Left lung (tissue), 14 donors: ENCODE measurements at places on chromosomes 4 and X. TPM values are rescaled to one million over a fixed set of nuclear protein-coding genes. Genes with fewer than 3 reads are reported as not detected.

GRCh38 chr4:168380290-168380689 is 61.7 kb upstream of the DDX60 start:
- H3K27ac ChIP-seq, result no peak overlapping the region
- H3K4me3 ChIP-seq, result no peak overlapping the region
- H3K36me3 ChIP-seq, result no peaks in the 10 kb centered on the region

GRCh38 chrX:150899191-150899757 is 806 bp upstream of the CD99L2 start:
- peak overlapping the region; percentile 39 for H3K4me3 ChIP-seq
- peak; percentile 18 for DNase-seq
- no peaks in the 10 kb centered on the region for H3K36me3 ChIP-seq
- no peaks in the 10 kb centered on the region for H3K27me3 ChIP-seq

DNA sequence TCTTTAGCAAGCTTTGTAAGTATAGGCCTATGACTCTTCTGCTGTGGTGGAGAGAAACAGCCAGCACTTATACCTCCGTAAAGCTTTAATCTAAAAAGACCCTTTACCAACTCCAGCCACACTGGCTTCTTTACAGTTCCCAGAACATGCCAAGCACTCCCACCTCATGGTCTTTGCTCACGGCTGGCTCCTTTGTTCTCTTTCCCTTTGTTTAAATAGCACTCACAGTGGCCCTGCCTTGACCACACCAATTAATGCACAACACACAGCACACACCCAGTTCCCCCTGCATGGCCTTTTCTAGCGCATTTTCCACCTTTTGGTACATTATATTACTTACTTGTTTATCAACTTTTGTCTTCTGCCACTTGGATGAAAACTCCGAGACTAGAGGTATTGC is 18.9 kb downstream of the PPID start:
- H3K4me3 ChIP-seq, result no peak overlapping the region
- peaks cover 58% of the 10 kb centered on the region for H3K36me3 ChIP-seq
- DNase-seq, result no peak

DNA sequence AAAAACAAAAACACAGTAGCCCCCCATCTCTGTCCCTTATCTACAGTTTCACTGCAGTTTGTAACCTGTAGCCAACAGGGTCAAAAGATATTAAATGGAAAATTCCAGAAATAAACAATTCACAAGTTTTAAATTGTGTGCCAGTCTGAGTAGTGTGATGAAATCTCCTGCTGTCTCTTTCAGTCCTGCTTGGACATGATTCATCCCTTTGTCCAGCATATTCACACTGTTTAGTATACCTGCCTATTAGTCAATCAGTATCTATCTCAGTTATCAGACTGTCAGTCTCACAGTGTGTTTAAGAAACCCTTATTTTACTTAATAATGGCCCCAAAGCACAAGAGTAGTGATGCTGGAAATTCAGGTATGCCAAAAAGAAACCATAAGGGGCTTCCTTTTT is 21.9 kb downstream of the CNOT6L start:
- no peaks in the 10 kb centered on the region for H3K27me3 ChIP-seq
- no peaks in the 10 kb centered on the region for H3K36me3 ChIP-seq
- H3K4me3 ChIP-seq, result no peak overlapping the region
- no peak for DNase-seq
- H3K4me1 ChIP-seq, result peaks cover 13% of the 10 kb centered on the region

DNA sequence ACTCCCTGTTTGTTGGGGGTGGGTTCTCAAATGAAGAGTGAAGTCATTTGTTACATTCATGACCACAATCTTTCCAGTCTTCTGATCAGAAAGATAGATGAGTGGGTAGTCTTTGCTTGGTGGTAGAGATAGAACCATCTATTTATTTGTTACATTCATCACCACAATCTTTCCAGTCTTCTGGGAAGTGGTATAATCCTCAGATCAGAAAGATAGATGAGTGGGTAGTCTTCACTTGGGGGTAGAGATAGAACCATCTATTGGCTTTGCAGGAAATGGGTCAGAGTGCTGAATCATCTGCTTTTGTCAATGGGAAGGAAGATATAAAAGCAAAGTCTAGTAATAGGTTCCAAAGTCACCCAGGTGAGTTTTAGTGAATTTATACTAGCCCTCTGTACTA is 64.2 kb upstream of the EPGN start:
- no peaks in the 10 kb centered on the region for H3K4me1 ChIP-seq
- no peak overlapping the region for H3K4me3 ChIP-seq
- H3K27me3 ChIP-seq, result no peaks in the 10 kb centered on the region

- no peaks in the 10 kb centered on the region for H3K4me1 ChIP-seq
- no peak for DNase-seq
- no peak overlapping the region for H3K4me3 ChIP-seq
- H3K36me3 ChIP-seq, result no peaks in the 10 kb centered on the region
- H3K27ac ChIP-seq, result no peak overlapping the region
Observed at GRCh38 chrX:103562801-103563200, 22.5 kb upstream of the TCEAL4 start.

DNA sequence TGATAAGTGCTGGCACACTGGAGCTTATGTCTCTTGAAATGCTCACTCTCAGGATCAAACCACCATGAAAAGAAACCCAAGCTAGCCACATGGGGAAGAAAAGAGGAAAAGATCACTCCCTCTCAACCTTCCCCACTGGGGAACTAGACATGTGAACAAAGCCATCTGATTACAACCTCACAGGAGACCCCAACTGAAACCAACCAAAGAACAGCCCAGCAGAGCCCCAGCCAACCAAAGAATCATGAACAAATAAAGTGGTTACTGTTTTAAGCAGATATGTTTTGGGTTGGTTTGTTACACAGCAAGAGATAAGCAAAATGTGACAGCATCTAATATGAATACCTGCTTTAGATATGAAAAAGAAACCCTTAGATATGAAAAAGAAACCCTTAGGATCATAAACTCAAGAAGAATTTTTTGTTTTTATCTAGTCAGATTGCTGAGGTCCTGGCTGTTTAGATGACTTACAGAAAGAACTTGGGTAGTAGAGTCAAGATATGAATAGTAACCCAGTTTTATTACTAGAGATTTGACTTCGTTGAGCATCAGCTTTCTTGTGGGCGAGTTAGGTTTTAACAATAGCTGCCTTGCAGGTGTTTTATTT is 23.7 kb upstream of the TLR7 start:
- no peak overlapping the region for H3K27ac ChIP-seq
- no peak overlapping the region for H3K4me3 ChIP-seq
- no peaks in the 10 kb centered on the region for H3K27me3 ChIP-seq

DNA sequence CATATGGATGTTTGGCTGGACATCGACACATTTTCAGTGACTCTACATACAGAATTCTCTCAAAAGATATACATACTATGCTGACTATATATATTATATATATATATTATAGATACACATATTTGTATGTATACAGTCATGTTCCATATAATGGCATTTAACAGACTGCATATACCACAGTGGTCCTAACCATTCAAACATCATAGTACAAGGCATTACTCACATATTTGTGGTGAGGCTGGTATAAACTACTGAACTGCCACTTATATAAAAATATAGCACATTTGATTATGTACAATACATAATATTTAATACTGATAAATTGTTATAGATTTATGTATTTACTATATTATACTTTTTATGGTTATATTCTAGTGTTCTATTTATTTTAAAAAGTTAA is 168.5 kb downstream of the IL15 start:
- no peaks in the 10 kb centered on the region for H3K4me1 ChIP-seq
- H3K36me3 ChIP-seq, result no peaks in the 10 kb centered on the region
- H3K27ac ChIP-seq, result no peak overlapping the region

- H3K27ac ChIP-seq, result no peak overlapping the region
- H3K36me3 ChIP-seq, result no peaks in the 10 kb centered on the region
- H3K27me3 ChIP-seq, result no peaks in the 10 kb centered on the region
Observed at GRCh38 chr4:190121759-190122158, 51.8 kb upstream of the DUX4 start.

DNA sequence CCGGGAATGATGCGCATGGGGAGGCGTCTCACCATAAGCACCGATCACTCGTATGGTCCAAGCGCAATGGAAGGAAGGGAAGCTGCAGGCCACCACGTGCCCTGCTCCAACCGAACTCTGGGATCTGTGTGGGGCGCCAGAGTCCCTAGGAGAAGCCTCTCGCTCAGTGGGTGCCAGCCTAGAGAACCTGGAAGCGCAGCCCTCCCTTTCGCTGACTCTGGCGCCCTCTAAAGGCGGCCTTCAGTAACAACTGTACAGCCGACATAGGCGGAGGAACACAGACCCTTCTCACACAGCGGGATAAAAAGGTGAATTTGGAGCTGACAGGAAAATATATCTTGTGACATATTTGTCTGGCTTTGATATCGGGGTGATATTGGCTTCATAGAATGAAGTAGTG is 76.0 kb downstream of the INTS6L start:
- no peak for DNase-seq
- no peak overlapping the region for H3K27ac ChIP-seq
- no peaks in the 10 kb centered on the region for H3K4me1 ChIP-seq
- no peak overlapping the region for H3K4me3 ChIP-seq
- no peaks in the 10 kb centered on the region for H3K36me3 ChIP-seq

GRCh38 chr4:59979061-59979460 is 1221.1 kb upstream of the ADGRL3 start:
- H3K4me3 ChIP-seq, result no peak overlapping the region
- H3K4me1 ChIP-seq, result no peaks in the 10 kb centered on the region
- no peaks in the 10 kb centered on the region for H3K27me3 ChIP-seq
- no peak overlapping the region for H3K27ac ChIP-seq
- H3K36me3 ChIP-seq, result no peaks in the 10 kb centered on the region
- DNase-seq, result no peak

DNA sequence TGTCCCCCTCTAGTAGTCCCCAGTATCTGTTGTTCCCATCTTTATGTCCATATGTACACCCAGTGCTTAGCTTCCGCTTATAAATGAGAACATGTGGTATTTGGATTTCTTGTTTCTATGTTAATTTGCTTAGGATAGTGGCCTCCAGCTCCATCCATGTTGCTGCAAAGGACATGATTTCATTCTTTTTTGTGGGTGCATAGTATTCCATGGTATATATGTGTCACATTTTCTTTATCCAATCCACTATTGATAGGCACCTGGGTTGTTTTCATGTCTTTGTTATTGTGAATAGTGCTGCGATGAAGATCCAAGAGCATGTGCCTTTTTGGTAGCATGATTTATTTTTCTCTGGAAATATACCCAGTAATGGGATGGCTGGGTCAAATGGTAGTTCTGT is 6.3 kb downstream of the RAP1GDS1 start:
- no peaks in the 10 kb centered on the region for H3K36me3 ChIP-seq
- no peak overlapping the region for H3K27ac ChIP-seq
- no peak for DNase-seq
- no peak overlapping the region for H3K4me3 ChIP-seq

DNA sequence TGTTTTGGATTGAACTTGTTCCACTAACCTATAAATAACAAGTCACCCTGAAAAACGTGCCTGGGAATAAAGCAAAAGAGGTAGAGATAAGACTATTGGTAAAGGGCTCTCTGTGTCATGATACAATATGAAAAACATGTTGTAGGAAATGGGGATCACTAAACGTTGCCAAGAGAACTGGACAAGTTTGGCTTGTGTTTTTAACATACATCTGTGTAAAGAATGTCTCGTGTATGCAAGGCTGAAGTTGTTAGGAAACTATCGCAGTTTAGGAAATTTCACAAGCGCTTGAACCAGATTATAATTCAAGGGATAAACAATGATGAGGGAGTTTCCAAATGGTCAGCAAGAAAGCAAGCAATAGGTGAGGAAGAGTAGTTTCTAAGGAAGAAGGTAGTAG is 655.8 kb downstream of the PCDH7 start:
- no peak overlapping the region for H3K4me3 ChIP-seq
- peak; percentile 40 for DNase-seq
- no peak overlapping the region for H3K27ac ChIP-seq
- no peaks in the 10 kb centered on the region for H3K4me1 ChIP-seq
- H3K27me3 ChIP-seq, result no peaks in the 10 kb centered on the region
- no peaks in the 10 kb centered on the region for H3K36me3 ChIP-seq

The EDA gene
- polyA plus RNA-seq, result 2.7 TPM

The NXT2 gene
- polyA plus RNA-seq, result 21.6 TPM

The ARX gene
- 0.41 TPM for polyA plus RNA-seq

The FRG1 gene
- 67.7 TPM for polyA plus RNA-seq
